ENCODE measurements at places on chromosomes 5 and 9.

- DNase-seq = no peak
Measured at GRCh38 chr5:33235304-33235703, 205.5 kb upstream of the TARS1 start.

- no peak for DNase-seq
Measured at GRCh38 chr9:121694600-121694999, 43.2 kb downstream of the DAB2IP start.

DNA sequence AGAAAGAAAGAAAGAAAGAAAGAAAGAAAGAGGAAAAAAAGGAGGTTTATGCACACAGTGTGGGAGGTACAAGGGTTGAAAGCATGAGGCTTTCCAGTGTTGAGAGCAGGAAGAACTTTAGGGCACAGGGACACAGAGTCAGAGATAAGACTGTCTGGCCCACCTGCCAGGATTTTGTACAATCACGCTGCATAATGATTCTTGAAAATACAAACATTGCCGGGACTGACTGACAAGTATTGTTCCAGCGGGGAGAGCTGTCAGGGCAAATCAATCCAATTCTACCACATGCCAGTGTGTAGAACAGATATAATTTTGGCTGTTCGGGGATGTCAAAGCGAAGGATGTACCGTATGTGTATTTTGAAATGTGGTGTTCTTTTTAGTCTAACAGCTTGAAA lies 254.7 kb downstream of the NTRK2 start:
- no peak for DNase-seq

- no peak for DNase-seq
Measured at GRCh38 chr5:178203670-178204181, 607 bp upstream of the HNRNPAB start.

- DNase-seq = no peak
Measured at GRCh38 chr5:52269859-52270258, 517.9 kb upstream of the ITGA1 start.

- DNase-seq = no peak
Measured at GRCh38 chr5:143062379-143062778, 292.2 kb downstream of the ARHGAP26 start.

- no peak for DNase-seq
Measured at GRCh38 chr9:117191504-117192261, 223.2 kb downstream of the ASTN2 start.

- DNase-seq = peak; percentile 38
Measured at GRCh38 chr9:40926404-40927259, 201.8 kb downstream of the FOXD4L6 start.

GRCh38 chr5:5291357-5291756 lies 131.1 kb upstream of the ICE1 start:
- DNase-seq = no peak

DNA sequence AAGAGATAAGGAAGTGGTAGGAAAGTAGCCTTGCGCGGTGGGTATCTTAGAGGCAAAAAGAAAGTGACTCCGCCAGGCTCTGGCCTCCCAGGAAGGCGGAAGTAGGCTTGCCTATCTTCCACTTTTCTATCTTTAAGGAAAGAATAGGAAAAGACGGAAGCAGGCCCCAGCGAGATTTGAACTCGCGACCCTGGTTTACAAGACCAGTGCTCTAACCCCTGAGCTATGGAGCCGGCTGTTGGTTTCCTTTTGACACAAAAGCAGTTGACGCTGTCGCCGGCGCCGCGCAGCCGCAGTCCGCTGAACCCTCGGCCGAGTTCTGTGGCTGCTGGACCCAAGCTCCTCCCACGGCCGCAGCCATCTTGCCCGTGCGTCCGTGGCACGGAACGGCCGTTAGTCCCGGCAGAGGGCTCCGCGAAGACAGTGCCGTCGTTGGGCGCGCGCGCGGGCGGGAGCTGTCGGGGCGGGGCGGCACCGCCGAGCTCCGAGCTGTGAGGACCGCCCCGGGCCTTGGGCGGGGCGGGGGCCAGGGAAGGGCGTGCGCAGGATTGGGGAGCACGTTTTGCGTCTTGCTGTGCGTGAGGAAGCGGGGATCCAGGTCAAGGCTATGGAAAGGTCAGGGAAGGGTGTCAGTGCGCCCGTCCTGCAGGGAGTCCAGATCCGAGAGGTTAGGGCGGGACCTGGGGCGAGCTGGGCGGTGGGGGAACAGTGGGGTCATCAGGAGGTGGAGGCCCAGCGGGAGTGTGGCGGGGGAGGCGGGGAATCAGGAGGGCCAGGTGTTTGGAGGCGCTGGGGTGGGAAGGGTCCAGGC lies 13.3 kb downstream of the TRIM7 start:
- peak; percentile 97 for DNase-seq

- peak; percentile 93 for DNase-seq
Measured at GRCh38 chr9:136807281-136808074, at the start of gene RABL6. Gene RABL6, plus strand, starts transcription at chr9:136807948. Its CDS starts 249 bp downstream, at chr9:136808197.

- DNase-seq = no peak
Measured at GRCh38 chr9:129344641-129345495, 166.8 kb upstream of the IER5L start.

- DNase-seq = no peak
Measured at GRCh38 chr9:134225816-134226215, 61.5 kb upstream of the RNU6ATAC start.

DNA sequence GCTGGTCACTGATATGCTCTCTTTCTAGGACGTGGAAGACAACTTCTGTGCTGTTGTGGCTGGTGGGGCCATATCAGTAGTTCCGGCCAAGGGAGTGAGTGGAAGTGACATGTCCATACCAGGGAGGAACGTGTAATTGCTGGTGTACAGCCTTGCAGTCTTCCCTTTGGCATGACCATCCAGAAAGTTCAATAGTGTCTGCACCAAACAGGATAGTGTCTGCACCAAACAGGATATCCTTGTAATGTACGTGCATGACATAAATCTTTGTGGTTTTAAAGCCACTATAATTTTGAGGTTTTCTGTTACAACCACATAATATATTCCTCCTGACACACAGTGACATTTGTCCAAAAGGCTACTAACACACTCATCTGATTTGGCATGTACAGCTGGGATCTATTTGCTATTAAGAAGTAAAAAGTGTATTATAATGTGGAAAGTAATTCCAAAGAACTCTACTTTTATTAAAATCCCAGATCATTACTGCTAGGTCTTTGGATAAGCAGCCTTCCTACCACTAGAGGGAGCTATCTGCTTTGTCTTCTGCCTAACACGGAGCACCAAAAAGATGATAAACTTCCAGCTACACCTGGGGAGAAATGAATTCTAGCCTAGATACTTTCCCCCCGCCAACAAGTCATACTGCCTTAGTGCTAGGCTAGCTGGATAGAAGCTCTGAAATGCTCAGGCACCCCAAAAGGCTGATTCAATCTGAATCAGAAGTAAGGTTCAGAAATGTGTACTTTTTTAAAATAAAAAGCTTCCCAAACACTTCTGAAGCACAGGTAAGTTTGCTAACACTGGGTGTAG lies 52.7 kb downstream of the RNF145 start:
- DNase-seq = peak; percentile 86

DNA sequence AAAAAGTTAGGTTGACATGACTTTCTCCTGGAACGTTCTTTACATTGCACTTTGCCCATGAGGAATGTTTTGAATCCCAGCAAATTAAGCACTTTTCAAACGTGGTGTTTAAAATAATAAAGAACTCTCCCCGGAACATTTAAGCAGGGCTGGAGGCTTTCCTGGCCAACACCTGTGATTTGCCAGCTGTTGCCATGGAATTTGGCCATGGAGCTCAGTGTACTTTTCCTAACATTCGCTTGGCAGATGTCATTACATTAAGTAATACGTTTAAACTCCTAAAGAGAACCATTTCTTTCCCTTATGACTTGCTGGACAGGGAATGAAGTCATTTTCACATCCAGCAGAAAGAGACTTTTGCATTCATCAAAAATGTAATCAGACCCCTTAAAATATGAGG lies 146.1 kb downstream of the GAS1 start:
- DNase-seq = no peak

DNA sequence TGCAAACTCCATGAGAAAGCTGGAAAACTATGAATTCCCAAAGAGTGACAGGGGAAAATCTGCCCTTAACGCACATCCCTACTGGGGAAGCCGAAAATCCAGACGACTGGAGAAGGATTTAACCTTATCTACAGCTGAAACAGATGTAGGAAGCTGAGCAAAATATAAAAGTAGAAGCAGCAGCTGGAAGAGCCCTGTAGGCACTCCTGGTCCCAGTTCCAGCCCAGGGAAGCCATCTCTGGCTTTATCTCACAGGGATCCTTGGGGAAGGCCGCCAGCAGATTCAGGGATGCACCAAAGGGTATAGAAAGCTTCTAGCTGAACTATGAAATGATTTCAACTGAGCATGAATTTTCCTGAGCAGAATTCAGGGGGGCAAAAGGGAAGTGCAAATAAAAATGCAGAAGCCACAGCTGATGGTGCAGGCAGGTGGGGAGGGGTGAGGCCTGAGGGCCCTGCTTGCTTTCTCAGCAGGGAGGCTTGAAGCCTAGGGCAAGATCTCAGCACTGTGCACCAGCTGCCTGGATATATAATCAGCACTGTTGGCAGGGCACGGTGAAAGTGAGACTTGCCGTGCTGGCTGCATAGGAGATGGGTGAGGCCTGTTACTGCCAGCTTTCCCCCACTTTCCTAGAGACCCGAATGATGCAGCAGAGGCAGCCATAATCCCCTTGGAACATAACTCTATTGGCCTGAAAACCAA lies 2019.5 kb upstream of the NUDT12 start:
- no peak for DNase-seq

DNA sequence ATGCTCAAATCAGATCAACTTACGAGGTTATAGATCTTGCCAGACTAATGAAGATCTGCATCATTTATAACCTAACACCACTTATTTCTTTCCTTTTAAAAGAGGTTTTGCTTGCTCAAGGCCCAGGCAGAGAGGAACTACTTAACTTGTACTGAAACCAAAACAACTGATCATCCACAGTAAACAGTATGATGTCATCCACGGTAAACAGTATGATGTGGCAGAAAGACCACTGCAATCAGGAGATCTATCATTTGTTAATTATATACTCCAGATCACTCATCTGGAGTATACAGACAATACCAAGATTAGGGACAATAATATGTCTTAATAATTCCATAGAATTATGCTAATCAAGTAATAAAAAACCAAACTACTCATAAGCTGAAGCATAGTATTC lies 116.8 kb downstream of the ADAMTS6 start:
- no peak for DNase-seq

DNA sequence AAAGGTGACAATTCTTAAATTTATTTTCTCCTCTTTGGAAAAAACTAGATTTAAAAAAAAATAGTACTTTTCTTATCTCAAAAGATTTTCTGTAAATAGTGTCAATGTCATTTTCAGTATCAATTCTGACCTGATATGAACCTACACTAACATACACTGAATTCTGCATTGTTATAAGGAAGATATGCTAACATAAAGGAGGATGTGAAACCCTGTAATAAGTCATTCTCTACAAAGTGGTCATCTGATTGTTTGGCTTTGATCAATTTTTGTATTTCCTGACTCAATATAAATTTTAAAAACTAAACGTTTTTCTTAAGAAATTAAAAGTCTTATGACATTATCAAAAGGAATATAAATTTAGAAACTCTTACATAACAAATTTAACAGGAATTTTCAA lies 233.6 kb upstream of the EDIL3 start:
- no peak for DNase-seq

- DNase-seq = no peak
Measured at GRCh38 chr5:72234868-72235267, 85.2 kb downstream of the MRPS27 start.

DNA sequence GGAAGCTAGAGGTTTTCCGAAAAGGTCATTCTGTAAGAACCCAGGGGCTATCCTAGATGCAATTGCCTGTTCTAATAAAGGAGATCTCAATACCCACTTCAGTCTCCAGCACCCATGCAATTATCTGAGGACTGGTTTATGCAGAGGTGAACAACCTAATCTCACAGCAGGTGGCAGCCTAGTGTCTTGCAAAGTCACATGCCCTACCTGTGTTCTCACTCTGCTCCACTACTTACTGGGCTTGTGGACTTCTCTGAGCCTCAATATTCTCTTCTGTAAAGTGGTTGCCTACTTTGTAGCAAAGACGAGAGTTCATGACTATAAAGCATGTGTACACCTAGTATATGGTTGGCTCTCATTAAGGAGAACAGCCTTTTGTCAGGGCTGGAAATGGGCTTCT lies 21.0 kb upstream of the ALDH1B1 start:
- DNase-seq = peak; percentile 69

DNA sequence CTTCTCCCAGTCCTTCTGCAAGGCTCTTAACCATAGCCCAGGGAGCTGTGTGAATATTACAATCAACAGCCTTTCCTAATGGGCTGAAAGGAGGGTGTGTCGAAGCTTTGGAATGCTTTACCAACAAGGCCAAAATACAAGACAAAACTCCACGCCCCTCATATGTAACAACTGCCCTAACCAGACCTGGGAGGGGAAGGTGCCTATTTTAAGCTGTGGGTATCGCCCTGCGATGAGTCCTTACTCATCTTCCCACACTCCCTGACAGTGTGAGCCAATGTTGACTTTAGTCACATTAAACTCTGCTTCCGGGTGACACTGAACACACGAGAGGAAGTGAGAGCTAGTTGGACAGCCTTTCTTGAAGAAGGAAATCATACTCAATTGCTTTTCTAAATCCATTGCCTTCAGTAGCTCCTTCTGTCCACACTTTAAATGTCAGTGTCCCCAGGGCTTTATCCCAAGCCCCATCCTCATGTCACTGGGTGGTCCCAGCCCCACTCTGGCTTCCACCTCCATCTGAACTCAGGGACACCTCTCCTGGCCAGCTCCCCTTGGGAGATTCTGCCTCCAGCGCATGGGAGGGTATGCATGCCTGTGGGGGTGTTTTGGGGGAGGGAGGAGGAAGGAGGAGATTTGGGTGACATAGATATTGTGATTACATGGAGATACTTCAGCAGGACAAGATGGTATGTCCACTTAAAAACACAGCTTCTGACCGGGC lies 6.5 kb upstream of the TBC1D9B start:
- no peak for DNase-seq

DNA sequence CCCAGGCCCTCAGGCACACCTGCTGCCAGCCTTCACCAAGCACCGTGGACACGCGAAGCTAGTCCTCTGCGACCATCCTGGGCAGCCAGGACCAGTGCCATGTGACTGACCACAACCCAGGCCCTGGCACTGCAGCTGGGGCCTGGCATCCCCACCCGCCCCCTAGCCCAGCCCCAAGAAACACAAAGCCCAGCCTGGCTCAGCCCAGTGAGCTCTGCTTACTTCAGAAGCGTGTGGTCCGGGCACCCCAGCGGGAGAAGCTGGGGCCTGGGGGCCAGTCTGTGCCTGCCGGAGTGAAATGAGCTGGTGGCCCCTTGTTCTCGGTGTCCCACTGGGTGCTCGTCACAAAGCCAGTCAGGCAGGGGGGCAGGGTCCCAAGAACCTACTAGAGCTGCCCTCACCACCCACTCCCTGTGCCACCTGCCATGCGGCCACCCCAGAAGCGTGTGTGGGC lies 87.9 kb downstream of the KCNT1 start:
- no peak for DNase-seq

GRCh38 chr5:59850766-59851165 lies 42.8 kb downstream of the PDE4D start:
- no peak for DNase-seq

GRCh38 chr5:54886866-54887265 lies 98.5 kb downstream of the ESM1 start:
- no peak for DNase-seq

GRCh38 chr5:18403941-18404438 lies 769.7 kb downstream of the TAF11L14 start:
- DNase-seq = no peak

- no peak for DNase-seq
Measured at GRCh38 chr5:6143523-6143922, 234.8 kb downstream of the MED10 start.

GRCh38 chr5:57780306-57780960 lies 297.8 kb upstream of the ACTBL2 start:
- no peak for DNase-seq

GRCh38 chr5:153520952-153521351 lies 30.5 kb downstream of the GRIA1 start:
- DNase-seq = no peak

- no peak for DNase-seq
Measured at GRCh38 chr9:115672477-115673316, 480.9 kb upstream of the PAPPA start.

Measured in Karpas-422 (cell line).